Posterior cingulate gyrus (tissue), 11 donors: ENCODE measurements at places on chromosomes 4 and X.

GRCh38 chr4:74258963-74259362 lies 49.3 kb upstream of the EPGN start:
- DNase-seq: no peak

DNA sequence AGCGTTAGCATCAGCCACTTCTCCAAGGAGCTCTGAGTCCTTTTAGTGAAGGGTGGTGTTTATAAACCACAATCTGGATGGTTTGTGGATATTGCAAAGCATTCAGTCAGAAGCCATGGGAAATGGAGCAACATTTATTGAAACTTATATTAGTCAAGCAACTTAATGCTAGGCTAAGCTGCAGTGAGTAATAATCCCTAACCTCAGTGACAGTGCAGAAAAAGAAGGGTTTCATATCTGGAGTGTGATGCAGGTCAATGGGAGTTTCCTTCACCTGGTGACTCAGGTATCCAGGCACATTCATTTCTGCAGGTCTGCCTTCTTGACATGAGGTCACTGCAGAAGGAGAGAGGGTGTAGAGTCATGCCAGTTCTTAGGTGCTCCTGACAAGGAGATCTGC lies 10.4 kb upstream of the DRD5 start:
- DNase-seq: no peak

DNA sequence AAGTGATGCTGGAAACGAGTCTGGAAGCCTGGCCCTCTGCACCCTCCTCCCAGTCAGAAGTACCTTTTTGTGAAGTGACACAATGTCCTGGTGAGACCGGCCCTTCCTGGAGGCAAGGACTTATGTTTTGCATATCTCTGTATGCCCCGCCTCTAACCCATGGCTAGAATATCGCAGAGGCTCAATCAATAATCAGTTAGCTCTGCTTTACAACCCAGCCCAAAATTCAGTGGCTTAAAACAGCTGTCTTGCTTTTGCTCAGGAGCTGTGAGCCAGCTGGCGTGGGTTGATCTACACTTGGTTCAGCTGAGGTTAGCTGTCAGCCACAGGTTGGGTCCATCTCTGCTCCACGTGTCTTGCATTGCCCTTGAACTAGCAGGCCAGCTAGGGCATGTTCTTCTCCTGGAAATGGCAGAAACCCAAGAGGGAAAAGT lies 98.8 kb upstream of the METTL14 start:
- DNase-seq: no peak

DNA sequence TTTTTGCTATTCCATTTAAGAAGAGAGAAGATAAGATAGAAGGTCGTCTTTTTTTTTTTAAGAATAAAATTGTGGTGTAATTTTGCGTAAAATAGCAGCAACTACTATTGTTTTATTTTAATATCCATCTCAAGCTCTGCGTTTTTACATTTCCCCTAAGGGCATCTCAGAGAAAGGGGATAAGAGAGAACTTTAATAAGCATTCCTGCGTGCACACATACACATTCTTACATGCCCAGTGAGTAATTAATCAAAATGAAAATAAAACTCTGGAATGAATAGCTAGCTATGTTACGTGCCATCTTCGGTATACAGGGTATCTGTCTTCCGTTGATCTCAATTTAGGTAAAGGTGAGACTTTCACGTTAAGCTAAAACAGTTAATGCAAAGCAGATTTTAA lies 200.3 kb upstream of the TENM3 start:
- no peak for DNase-seq

GRCh38 chrX:123834116-123834515 lies 25.7 kb upstream of the XIAP start:
- no peak for DNase-seq

GRCh38 chr4:139028191-139028661 lies 12.6 kb downstream of the NOCT start:
- DNase-seq: peak; percentile 71

GRCh38 chrX:41314204-41314603 lies 19.8 kb upstream of the DDX3X start:
- no peak for DNase-seq

DNA sequence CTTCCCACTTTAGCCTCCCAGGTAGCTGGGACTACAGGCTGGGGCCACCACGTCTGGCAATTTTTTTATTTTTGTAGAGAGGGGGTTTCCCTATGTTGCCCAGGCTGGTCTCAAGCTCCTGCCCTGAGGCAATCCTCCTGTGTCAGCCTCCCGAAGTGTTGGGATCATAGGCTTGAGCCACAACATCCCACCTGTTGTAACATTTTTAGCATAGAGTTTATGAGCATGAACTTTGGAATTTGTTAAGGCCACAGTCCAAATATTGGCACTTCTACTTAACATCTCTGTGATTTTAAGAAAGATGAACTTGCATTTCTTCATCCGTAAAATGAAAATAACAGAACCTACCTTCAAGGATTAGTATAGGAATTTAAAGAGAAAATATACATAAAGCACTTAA lies 445.6 kb downstream of the IQCM start:
- no peak for DNase-seq

- no peak for DNase-seq
These were observed 1420.5 kb downstream of the PCDH7 start for GRCh38 chr4:32140636-32141035.
